ENCODE measurements at places on chromosomes 6 and 20. TPM values are rescaled to one million over a fixed set of nuclear protein-coding genes. Genes with fewer than 3 reads are reported as not detected.

Gene MAPK13
- 0.92 TPM for total RNA-seq

Gene OPRL1
- 0.48 TPM for total RNA-seq

Gene BMP5
- 0.05 TPM for total RNA-seq

Gene SLC4A11
- total RNA-seq, result 6.2 TPM

Gene OR2J3
- total RNA-seq, result not detected

Gene ZNF391
- 0.20 TPM for total RNA-seq

Gene FUT9
- not detected for total RNA-seq

Gene STAU1
- total RNA-seq, result 59.3 TPM

Gene FHL5
- not detected for total RNA-seq

Gene GABRR1
- total RNA-seq, result not detected

Gene HLA-DQB1
- not detected for total RNA-seq

Gene BTNL2
- total RNA-seq, result not detected
